ENCODE measurements at places on chromosomes 13 and 19.

DNA sequence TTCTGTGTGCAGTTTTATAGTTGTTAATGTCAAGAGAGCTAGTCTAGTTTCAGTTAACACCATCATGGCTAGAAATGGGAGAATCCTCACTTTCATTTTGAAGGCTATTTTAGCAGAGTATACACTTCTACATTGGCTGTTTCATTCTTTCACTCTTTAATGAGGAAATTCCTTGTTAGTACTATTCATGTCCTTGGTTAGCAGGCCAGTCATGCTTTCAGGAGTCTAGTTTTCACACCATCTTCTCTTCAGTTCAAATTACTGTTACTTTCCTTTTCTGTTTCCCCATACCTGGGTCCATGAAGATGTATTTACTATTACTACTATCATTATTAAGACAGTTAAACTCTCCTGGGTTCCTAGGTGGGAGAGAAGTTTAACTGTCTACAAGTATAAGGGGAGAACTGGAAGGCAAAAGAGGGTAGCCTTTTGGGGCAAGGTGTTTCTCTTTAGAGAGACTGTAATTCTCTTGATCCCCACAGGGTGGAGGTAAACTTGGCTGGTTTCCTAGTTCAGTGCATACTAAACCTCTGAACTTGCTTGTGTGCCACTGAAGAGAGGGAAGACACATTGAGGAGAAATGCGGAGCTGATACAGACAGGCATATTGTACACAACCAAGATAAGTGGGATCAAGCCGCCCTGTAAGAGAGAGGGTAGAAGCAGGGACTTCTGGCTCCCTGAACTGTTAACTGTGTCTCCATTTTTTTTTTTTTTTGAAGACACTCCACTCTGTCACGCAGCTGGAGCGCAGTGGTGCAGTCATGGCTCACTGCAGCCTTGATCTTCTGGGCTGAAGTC is 41.3 kb upstream of the IGFL4 start:
- peak; percentile 60 for DNase-seq

DNA sequence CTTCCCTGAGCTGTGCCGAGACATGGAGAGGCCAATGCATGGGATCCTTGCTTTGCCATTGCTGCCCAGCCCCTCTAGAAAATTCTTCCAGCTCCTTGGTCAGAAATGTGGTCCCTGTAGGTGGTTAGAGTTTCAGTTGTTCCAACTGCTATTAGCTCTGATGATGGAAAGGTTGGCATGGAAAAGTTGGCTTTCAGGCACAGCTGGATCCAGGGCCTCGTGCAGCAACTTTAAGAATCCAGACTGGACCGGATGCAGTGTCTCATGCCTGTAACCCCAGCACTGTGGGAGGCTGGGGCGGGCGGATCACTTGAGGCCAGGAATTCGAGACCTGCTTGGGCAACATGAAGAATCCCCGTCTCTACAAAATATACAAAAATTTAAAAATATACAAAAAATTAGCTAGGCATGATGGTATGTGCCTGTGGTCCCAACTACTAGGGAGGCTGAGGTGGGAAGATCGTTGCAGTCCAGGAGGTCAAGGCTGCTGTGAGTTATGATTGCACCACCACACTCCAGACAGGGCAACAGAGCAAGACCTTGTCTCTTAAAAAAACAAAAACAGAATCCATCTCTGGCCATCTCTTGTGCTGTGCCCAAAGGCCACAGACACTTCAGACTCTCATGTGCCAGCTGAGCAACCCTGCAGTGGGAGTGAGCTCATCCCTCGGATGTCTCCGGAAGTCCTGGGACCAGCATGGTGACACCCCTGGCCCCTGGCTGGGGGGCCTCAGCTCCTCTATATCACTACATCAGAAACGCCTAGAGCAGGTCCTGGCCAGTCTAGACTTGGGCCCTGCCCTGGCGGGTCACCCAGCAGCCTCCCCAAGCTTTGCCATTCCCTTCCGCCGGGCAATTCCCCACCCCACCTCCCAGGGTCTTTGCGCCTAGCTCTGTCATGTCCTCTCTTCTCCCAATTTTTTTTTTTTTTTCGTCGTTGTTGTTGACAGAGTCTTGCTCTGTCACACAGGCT is 16.8 kb downstream of the MEX3D start:
- DNase-seq, result no peak

DNA sequence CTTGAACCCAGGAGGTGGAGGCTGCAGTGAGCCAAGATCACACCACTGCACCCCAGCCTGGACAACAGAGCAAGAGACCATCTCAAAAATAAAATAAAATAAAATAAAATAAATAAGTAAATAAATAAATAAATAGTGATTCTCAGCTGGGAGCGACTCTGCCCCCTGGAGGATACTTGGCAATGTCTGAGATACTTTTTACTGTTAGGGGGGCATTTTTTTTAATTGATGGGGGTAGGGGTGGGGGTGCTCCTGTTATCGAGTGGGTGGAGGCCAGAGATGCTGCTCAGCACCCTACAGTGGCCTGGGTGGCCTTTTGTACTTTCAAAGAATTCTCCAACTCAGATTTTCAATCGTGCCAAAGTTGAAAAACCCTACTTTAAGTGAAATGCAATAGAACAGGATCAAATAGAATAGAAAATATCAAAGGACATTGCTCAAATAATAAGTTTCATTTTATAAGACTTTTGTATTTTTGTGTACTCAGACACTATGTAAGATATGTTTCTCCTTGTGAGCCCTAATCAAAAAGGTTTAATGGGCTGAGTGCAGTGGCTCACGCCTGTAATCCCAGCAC is 7.1 kb upstream of the CLPP start:
- DNase-seq, result no peak

- no peak for DNase-seq
Observed at GRCh38 chr13:42048342-42048683, at the start of gene DGKH. DGKH (plus strand) TSS chr13:42048648; CDS start chr13:42048774, 126 bp downstream.

DNA sequence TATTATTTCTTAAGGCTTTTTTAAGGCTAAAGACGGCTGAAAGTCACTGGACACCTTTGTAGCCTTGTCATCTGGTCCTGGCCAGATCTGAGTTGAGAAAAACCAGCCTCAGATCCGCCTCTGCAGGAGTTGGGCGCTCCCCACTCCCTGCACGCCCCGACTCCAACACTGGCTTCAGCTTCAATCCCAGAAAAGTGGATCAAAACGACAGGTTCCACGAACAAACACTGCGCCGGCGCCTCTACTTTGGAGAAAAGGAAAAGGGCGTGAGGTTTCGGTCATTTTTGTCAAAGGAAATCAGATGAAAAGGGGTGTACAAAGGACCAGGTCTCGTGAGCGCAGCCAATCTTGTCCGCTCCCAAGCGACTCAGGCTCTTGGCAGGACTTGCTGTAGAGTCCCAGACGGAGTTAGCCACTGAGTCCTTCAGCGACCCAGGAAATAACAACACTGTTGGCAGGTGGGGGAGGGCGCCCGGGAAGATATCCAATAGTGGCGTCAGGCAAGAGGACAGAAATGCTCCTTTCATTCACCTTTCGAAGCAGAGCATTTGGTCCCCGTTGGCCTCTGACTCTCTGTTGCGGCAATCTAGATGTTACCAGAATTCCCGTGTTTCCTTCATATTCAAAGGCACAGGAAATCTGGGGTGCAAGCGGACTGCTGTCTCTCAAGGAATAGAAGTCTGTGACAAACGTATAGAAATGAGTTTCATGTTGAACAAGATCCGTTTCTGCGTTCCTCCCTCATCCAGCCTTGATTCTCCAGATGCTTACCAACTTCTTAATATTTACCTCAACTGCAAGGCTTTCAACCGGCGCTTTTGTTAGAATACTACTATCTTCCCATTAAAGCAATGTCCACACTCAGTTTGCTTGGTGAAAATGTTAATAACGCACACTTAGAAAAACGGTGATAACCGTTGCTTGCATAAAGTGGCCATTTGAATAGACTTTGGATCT is 1.8 kb upstream of the CCNA1 start:
- no peak for DNase-seq

- no peak for DNase-seq
Observed at GRCh38 chr19:32921624-32922023, 50.1 kb downstream of the CEP89 start.

GRCh38 chr13:26022538-26023292 is 29.1 kb downstream of the SHISA2 start:
- DNase-seq, result peak; percentile 85

DNA sequence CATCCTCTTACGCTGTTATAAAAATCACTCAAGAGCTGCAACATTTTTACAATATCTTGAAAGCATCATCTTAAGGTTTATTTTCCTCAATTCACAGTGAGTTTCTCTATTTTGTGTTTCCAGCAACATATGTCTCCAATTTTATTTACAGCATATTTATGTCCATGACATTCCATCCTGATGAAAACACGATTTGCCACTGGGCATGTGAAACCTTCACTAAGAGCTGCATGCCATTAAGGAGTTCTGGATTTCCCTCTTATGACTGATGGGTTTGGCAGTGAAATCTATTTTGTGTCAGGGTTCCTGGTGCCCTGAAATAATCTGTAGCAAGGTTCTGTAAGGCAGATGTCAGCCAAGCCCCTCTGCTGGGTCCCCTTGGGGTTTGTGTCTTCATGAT is 527.6 kb upstream of the KLF12 start:
- DNase-seq, result no peak

DNA sequence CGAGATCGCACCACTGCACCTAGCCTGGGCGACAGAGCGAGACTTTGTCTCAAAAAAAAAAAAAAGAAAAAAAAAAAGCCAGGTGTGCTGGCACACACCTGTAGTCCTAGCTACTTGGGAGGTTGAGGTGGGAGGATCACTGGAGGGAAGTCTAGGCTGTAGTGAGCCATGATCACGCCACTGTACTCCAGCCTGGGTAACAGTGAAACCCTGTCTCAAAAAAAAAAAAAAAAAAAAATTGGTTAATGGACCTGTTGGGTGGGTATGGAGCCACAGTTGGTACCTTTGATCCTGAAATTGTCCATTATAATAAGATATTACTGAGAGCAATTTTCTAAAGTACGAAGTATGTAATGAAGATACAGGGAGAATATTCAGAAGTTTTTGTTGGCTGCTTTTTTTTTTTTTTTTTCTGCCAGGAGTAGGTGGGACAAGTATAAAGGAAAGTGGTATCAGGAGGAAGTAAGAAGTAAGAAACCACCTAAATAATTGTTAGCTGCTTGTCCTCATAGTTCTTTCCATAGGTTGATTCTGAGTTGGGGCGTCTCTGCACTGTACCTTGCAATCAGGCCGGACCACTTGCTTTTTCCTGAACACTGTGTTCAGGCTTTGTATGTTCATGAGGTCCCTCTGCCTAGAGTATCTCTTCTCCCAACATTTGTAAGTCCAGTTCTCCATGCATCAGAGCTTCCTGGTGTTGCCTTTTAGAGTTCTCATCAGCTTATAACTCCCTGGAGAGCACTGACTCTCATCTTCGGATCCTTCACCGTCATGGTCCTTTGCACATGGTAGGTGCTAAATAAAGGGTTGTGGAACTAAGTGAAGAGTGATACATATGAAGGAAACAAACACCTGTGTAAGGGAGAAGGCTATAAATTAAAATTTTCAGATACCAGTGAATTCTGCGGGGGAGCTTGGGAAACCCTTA is 31.7 kb downstream of the ARHGAP35 start:
- no peak for DNase-seq

DNA sequence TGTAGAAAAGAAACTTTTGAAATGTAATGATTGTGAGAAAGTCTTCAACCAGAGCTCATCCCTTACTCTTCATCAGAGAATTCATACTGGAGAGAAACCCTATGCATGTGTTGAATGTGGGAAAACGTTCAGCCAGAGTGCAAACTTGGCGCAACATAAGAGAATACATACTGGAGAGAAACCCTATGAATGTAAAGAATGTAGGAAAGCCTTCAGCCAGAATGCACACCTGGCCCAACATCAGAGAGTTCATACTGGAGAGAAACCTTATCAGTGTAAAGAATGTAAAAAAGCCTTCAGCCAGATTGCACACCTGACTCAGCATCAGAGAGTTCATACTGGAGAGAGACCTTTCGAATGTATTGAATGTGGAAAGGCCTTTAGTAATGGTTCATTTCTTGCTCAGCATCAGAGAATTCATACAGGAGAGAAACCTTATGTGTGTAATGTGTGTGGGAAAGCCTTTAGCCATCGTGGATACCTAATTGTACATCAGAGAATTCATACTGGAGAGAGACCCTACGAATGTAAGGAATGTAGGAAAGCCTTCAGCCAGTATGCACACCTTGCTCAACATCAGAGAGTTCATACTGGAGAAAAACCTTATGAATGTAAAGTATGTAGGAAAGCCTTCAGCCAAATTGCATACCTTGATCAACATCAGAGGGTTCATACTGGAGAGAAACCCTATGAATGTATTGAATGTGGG is 19.3 kb downstream of the ZNF583 start:
- no peak for DNase-seq

DNA sequence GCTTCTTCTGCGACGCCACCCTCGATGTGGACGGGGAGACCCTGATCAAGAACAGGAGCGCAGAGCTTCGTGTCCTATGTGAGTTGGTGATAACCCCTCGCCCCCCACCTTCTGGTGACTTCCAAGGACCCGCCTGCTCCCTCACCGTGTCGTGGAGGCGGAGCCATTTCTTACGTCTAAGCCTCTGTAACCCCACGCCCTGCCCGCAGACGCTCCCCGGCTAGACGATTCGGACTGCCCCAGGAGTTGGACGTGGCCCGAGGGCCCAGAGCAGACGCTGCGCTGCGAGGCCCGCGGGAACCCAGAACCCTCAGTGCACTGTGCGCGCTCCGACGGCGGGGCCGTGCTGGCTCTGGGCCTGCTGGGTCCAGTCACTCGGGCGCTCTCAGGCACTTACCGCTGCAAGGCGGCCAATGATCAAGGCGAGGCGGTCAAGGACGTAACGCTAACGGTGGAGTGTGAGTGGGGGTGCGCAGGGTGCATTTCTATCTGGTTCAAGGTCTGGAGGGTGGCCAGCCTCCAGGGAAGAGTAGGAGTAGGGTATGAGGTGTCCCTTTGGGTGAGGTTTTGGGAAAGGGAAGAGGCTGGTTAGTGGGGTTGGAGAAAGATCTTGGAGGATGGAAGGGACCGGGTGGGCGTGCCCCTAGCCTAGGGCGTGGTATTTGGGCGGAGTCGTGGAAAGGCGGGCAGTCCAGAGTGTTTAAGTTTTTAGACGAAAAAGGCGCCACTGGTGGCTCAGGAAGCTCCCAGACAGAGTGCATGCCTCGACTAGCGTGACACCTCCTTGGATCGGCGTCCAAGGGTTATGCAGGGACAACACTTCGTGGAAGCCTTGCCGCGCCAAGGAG is 3.3 kb downstream of the ICAM5 start:
- no peak for DNase-seq

- DNase-seq, result peak; percentile 37
Observed at GRCh38 chr19:45444318-45445041, 20.8 kb upstream of the ERCC1 start.

DNA sequence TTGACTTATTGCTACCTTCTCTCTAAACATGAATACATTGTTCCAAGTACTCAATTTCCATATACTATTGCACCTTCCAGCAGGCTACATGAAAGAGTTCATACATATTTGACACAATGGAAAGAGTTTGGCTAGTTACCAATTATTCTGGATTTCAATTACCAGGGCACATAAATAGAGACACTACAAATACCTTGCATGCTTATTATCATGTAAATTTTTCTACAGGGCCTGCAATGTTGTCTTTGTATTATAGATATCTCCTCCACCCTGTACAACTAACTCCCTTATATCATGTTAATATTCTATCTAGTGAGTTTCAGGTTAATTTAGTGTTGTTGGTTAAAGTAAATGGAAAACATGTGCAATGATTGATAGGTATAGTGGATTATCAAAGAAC is 540.7 kb upstream of the SLITRK5 start:
- peak; percentile 27 for DNase-seq

GRCh38 chr13:94188201-94188854 is 291.2 kb downstream of the DCT start:
- DNase-seq, result no peak
